Renal cortical epithelial cell (primary cell): ENCODE measurements at places on chromosomes 6 and 20. TPM values are rescaled to one million over a fixed set of nuclear protein-coding genes. Genes with fewer than 3 reads are reported as not detected.

GRCh38 chr6:136795996-136796395, 3.7 kb upstream of the MAP3K5 start:
- DNase-seq, result no peak

GRCh38 chr6:93176070-93176469, 243.3 kb downstream of the EPHA7 start:
- no peak for DNase-seq

DNA sequence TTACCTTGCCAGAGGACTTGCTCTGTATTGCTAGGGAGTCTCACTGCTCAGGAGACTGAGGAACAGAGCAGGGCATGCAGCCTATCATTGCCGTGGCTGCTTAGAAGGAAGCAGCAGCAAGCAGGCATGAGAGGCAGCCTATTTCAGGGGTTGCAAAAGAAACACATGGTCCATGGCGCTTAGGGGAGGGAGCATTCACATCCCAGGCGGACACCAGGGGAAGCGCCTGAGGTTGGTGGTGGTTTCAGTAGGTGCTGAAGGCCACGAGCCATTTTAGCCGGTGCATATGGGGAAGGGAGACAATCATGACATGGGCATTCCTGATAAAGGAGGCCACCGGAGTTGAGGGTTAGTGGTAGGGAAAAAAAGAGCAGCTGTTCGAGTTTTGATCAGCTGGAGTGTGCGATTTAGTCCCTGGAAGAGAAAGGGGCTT, 20.9 kb downstream of the FARS2 start:
- no peak for DNase-seq

DNA sequence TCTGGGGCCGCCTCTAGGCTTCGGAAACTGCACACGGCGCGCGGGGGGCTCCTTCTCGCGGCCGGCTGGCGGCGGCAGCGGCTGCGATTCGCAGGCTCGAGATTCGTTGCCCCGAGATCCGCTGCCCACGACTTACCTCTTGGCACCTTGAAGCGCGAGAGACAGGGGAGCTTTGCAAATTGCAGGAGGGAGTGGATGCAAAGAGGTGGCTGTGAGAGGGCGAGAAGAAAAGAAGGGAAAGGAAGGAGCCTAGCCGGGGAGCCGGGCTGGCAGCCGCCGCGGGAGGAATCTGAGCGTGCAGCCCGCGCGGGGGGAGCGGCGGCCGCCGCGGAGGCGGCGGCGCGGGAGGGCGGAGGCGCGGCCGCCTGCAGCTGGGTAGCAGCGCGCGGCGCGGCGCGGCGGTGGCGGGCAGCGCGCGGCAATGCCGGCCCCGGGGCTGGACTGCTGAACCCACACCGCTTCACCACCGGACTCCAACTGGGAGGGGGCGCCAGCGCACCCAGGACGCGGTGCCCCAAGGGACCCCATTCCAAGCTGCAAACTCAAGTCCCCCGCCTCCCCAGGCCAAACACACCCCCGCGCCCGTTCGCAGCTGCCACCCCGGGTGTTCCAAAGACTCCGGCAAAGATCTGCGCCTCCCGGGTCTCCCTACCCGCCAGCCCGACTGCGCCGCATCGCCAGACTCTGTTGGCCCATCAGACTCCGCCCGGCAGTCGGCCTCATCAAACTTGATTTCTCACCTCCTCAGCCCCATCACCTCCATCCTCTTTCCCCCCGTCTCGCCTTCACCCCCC, 44.2 kb upstream of the SUPT3H start:
- DNase-seq, result peak; percentile 55

DNA sequence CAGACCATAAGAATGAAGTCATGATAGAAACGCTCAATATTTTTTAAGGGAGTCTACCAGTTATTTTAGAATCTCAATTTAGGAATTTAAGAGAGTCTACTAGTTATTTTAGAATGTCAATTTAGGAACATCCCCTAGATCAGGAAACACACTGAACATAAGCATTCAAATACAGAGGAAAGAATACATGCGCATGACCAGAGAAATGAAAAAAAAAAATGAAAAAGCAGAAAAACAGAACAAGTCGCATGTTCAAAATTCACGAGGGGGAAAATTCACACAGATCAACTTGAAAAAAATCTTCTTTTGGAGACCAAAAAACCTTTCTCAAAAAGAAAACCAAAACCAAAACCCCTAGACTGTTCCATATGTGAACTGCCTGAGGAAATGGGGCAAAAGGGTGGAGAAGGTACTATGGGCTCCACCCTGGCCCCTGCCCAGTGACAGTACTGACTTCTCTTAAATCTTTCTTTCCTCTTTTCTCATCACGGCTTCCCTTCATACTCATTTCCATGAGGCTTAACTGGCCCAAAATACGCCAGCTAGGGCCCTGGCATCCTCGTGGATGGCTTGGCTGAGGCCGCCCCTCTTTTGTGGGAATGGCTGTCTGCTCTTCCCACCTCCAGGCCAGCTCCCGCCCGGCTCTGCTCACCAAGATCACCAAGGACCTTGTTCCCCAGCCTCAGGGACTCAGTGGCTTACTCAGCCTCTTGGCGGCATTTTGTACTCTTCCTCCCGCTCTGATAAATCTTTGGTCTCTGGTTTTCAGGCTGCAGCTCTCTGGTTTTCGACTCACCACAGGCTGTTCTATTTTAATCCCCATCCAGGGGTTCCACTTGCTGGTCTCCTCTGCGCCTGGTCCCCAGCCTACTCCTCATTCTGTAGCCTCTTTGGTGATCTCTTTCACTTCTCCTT, 11.2 kb downstream of the ZBTB2 start:
- no peak for DNase-seq

GRCh38 chr20:49292010-49292409, 14.2 kb upstream of the ZNFX1 start:
- DNase-seq, result no peak

DNA sequence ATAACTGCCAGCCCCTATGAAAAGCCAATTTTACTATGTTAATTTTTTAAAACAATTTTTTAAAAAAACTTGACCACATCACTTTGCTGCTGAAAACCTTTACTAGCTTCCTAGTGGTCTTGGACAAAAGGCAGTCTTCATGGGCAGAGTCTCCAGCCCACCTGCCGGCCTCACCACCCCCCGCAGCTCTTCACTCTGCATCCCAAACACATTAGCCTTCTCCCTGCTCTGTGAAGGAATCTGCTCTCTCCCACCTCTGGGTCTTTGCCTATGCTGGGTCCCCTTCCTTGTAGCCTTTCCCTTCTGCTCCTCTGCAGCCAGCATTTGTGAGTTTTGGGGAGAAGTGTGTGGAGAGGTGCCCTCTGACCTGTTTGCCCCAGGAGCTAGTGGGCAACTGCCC, 170.7 kb upstream of the MLN start:
- DNase-seq, result no peak

- DNase-seq, result peak; percentile 28
Measured at GRCh38 chr6:149166747-149167146, 150.8 kb upstream of the TAB2 start.

GRCh38 chr6:90893400-90893799, 306.5 kb upstream of the MAP3K7 start:
- no peak for DNase-seq

DNA sequence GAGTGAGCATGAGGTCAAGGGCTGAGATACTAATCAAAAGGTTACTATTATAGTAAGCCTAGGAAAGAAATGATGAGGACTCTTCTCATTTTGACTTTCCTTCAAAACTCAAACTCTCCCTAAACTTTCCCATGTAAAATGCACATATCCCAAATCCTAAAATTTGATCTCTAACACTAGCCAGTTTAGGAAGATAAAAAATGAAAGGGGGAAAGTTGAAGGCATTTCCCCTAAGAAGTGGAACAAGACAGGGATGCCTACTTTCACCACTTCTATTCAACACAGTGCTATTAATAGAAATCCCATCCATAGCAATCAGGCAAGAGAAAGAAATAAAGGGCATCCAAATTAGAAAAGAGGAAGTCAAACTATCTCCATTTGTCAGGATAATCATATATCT, 2.9 kb upstream of the CALHM5 start:
- no peak for DNase-seq

GRCh38 chr6:33215271-33216116, 7.2 kb downstream of the RING1 start:
- DNase-seq, result no peak

DNA sequence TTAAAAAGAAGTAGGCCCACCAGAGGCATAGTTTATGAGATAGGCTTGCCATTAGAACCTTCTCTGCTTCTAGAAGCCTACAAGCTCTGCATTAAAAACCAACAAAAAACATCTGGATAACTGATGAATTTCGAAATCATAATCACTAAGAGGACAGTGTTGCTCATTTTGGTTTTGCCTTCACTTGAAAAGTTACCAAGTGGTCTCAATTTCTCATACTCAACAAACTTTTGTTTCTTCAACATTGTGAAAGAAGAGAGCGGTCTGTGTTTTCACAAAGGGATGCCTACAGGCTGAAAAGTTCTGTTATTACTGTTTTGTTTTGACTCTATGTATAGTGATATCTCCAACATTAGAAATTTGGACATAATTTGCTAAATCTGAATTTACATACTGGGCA, 98.9 kb downstream of the PDSS2 start:
- no peak for DNase-seq

DNA sequence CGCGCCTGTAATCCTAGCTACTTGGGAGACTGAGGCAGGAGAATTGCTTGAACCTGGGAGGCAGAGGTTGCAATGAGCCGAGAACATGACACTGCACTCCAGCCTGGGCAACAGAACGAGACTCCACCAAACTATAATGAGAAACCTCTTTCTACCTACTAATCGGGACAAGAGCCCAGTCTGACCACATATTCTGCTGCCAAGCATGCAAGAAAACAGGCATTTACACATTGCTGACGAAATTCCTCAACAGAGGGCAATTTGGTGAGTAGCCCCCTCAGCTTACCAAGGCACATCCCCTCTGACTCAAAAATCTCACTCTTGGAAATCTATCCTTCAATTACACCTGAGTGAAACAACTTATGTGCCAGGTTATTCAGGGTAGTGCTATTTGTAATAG, 81.2 kb downstream of the SLC23A2 start:
- no peak for DNase-seq

DNA sequence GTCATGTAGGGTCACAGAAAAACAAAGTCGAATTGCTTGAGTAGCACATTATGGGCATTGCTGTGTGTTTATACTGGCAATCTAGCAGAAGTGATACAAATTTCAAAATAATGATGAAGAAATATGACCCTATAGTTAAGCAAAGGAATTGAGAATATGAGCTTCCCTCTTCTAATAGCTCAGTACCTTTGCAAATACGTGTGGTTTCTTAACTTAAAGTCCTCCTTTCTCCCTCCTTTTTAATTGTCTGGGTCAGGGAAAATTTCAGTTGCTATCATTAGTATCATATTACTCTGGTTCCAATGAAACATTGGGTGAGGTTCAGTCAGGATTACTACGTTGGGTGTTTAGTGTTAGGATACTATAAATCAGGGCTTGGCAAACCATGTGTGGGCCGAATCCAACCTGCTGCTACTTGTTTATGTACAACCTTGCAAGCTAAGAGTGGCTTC, 166.8 kb upstream of the CARMIL1 start:
- no peak for DNase-seq

GRCh38 chr6:67535946-67536345, 1099.1 kb upstream of the ADGRB3 start:
- no peak for DNase-seq

DNA sequence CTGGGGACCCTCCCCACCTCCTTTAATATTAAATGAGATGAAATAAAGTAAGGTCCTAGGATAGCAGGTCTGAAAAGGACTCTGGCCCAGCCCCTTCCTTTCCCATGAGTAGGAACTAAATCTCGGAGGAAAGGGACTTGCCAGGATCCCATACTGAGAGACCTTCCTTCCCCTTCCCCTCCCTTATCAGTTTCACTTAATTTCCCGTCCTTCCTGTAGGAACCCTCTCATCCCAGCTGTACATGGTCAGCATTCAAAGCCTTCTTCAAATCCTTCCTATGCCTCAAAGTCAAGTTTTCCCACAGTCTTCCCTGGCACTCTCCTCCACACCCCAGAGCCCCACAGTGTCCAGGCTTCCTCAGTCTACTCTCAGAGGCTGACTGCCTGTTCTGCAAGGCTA, 71.3 kb upstream of the MYL9 start:
- DNase-seq, result no peak

DNA sequence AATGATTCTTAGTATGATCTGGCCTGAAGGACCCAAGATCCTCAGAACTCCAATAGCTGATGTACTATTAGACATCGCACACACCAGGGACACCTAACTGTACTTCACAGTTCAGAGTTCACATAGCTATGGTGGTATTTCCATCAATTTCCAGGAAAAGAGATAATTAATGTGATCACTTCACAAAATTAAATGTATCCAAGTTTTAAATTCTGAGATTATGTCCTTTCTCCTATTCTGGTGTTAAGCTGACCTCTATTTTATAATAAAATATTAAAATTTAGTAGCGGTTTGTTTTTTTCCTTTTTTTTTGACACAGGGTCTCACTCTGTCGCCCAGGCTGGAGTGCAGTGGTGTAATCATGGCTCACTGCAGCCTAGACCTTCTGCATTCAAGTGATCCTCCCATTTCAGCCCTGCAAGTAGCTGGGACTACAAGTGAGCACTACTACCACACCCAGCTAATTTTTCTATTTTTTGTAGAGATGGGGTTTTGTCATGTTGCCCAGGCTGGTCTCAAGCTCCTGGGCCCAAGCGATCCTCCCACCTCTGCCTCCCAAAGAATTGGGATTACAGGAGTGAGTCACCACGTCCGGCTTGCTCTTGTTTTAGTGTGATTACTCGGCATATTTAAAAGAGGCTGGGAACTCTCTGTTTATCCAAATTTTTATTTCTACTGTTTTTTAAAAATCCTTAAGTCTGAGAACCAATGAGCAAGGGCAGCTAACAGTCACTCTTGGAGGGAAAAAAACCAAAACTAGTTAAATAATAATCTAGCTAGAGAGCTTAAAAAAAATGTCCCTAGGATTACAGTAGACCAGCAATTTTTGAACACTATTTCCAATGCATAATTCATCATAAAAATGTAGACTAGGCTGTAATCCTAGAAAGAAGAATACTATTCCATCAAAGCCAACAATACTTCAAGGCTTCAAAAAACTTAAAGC, 16.0 kb downstream of the KIF13A start:
- no peak for DNase-seq

DNA sequence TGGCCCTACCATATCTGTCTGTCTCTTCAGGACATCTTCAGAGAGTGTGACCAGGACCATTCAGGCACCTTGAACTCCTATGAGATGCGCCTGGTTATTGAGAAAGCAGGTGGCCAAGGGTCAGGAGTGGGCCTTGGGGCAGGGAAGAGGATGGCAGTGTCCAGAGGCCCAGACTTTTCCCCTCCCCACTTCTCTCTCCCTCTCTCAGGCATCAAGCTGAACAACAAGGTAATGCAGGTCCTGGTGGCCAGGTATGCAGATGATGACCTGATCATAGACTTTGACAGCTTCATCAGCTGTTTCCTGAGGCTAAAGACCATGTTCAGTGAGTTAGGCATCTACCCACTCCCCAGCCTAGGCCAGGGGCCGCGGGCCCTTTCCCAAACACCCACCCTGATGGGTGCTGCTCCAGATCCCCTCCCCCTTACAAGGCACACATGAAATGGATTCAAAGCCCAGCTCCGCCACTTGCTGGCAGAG, 24.3 kb downstream of the CAPN11 start:
- DNase-seq, result no peak

Gene SPATA2
- 0.87 and 5.7 TPM in 2 replicates for total RNA-seq

Gene ORC3
- total RNA-seq, result 24.7 and 30.4 TPM in 2 replicates

Gene FGD2
- total RNA-seq, result 0.05 TPM in 1 of 2 replicates, not detected in the other

Gene BPI
- not detected in 2 replicates for total RNA-seq

Gene KCNK5
- 2.3 and 2.9 TPM in 2 replicates for total RNA-seq

Gene PPIL1
- total RNA-seq, result 29.6 and 50.5 TPM in 2 replicates

Gene CDSN
- under 0.01 and 0.05 TPM in 2 replicates for total RNA-seq

Gene PET117
- total RNA-seq, result 14.9 and 19.0 TPM in 2 replicates

Gene HLA-DQA2
- total RNA-seq, result not detected in 2 replicates
